Ascending aorta (tissue), 2 donors: ENCODE measurements at places on chromosomes 16 and 17.

DNA sequence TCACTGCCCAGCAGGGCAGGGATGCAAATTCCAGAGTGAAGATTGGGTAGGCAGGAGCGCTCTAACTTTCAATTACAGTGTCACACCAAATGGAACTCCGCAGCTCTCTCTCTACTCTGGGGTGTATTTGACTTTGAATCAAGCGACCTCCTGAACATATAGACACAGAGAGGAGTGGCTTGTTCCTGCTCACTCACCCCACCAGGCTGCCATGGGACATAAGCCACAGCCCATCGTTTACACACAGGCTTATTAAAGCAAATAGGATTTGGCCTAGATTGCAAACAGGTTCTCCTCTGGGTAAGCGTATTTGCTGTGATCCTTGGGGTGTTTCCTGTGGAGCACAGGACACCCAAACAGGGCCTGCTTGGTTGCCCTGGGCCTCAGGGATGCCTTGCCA is 281.6 kb upstream of the CCL2 start:
- no peak overlapping the region for H3K27ac ChIP-seq
- no peaks in the 10 kb centered on the region for H3K4me1 ChIP-seq
- H3K36me3 ChIP-seq: no peaks in the 10 kb centered on the region
- DNase-seq: no peak

- H3K27ac ChIP-seq: peak overlapping the region; percentile 97
- no peak overlapping the region for H3K4me3 ChIP-seq
- H3K27me3 ChIP-seq: no peaks in the 10 kb centered on the region
- peaks cover 48% of the 10 kb centered on the region for H3K4me1 ChIP-seq
Observed at GRCh38 chr17:50063561-50064252, 7.8 kb downstream of the ITGA3 start.

- peak overlapping the region; percentile 92 for H3K27ac ChIP-seq
- peak overlapping the region; percentile 90 for H3K4me3 ChIP-seq
- H3K4me1 ChIP-seq: peaks cover 38% of the 10 kb centered on the region
- no peaks in the 10 kb centered on the region for H3K36me3 ChIP-seq
Observed at GRCh38 chr17:47252766-47253512, 688 bp upstream of the ITGB3 start.

DNA sequence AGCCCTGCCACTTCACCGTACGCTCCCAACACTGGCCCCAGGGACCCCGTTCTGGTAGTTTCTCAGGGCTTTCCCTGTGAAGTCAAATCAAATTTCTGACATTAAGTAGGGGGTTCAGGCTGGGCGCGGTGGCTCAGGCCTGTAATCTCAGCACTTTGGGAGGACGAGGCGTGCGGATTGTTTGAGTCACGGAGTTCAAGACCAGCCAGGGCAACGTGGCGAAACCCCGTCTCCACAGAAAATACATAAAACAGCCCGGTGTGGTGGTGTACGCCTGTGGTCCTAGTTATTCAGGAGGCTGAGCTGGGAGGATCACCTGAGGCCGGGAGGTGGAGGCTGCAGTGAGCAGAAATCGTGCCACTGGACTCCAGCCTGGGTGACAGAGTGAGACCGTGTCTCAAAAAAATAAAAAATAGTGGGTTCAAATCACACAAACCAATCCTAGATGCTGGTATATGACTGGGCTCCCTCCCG is 632 bp downstream of the CYBC1 start:
- no peaks in the 10 kb centered on the region for H3K36me3 ChIP-seq
- peaks cover 17% of the 10 kb centered on the region for H3K4me1 ChIP-seq
- H3K4me3 ChIP-seq: peak overlapping the region; percentile 100

GRCh38 chr17:948284-948852 is 31.2 kb downstream of the NXN start:
- DNase-seq: no peak
- H3K4me3 ChIP-seq: no peak overlapping the region
- peaks cover 16% of the 10 kb centered on the region for H3K4me1 ChIP-seq

GRCh38 chr16:69848637-69849545 is 86.8 kb downstream of the WWP2 start:
- peak overlapping the region; percentile 78 for H3K27ac ChIP-seq
- DNase-seq: peak; percentile 82
- H3K27me3 ChIP-seq: no peaks in the 10 kb centered on the region
- peak overlapping the region; percentile 20 for H3K4me3 ChIP-seq
- H3K36me3 ChIP-seq: no peaks in the 10 kb centered on the region

DNA sequence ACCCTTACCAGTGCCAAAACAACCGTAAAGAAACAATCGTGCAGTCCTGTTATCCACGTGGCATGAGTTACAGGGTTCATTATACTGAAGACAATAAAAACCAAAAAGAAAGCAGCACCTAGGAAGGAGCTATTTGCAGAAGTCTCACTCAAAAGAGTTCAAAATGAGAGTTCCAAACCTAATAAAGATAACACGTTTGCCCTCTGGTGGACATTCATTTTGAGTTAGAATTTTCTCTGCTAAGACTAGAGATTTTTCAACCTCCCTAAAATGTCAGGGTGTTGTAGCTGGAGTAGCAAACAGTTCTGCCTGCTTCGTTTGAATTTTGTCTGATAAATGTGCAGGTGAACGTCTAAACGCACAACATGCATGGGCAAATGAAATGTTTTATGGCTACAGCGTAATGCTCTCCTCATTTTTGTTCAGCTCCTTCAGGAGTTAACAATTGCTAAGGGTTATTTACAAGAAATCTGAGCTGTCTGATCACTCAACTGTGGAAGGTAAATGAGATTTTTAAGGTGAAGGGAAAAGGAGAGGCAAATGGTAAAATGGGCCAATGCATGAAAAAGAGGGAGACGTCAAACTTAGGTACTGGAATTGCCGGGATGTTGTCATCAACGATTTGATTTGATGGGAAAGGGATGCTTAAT is 1067.9 kb upstream of the EEF2KMT start:
- DNase-seq: no peak
- no peak overlapping the region for H3K4me3 ChIP-seq
- H3K27ac ChIP-seq: no peak overlapping the region
- H3K36me3 ChIP-seq: no peaks in the 10 kb centered on the region
- H3K4me1 ChIP-seq: no peaks in the 10 kb centered on the region

- no peaks in the 10 kb centered on the region for H3K27me3 ChIP-seq
- H3K4me3 ChIP-seq: no peak overlapping the region
- H3K27ac ChIP-seq: no peak overlapping the region
- no peak for DNase-seq
Observed at GRCh38 chr16:50521246-50521900, 26.8 kb upstream of the NKD1 start.

DNA sequence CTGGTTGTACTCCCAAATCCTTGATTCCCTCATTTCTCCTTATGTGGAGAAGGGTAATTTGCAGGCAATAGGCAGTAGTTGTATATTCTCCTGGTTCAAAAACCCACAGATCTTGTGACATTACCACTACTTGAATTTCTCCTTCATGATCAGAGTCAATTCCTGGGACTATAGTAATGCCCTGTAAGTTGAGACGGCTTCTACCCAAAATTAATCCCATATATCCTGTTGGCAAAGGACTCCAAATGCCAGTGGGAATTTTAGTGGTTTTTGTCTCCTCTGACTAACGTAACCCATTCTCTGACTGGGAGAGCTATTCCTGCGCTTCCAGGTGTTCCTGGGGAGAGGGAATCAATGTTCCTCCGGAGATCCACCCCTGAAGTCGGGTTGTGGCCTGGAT is 11.6 kb upstream of the ZNF689 start:
- no peaks in the 10 kb centered on the region for H3K36me3 ChIP-seq
- no peak overlapping the region for H3K27ac ChIP-seq
- no peaks in the 10 kb centered on the region for H3K4me1 ChIP-seq
- H3K27me3 ChIP-seq: no peaks in the 10 kb centered on the region

DNA sequence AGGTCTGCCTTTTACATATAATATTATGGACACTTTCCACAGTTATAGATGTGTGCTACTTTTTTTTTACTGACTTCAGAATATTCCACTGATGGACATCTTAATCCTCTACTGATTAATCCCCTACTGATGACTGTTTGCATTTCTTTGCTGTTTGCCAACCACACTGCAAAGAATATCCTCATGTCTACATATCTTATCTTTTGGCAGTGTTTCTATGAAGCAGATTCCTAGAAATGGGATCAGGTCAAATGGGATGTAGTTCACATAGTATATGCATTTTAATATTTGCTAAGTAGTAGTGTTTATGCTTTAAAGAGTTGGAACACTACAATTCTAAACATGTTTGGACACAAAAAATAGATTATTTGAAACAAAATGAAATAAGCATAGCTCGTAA is 3.2 kb downstream of the CCL3 start:
- no peak for DNase-seq
- no peaks in the 10 kb centered on the region for H3K4me1 ChIP-seq
- H3K27ac ChIP-seq: no peak overlapping the region
- H3K4me3 ChIP-seq: no peak overlapping the region
- H3K36me3 ChIP-seq: no peaks in the 10 kb centered on the region

DNA sequence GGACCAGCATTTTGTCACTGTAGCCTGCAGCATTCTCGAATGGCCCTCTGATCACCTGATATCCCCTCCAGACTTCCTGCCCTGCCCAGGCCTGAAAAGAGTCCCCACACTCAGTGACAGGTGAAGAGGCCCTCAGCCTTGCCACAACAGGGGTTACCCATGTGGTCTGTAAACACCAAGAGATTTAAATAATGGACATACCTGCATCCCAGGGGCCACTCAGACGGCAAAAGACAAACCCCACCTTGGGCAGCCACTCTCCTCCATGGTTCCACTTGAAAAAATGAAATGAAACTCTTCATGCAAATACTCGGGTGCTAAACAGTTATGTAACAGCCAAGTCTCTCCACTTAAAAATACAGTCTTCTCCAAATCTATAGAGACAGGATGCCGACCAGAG is 22.9 kb upstream of the PECAM1 start:
- H3K4me1 ChIP-seq: no peaks in the 10 kb centered on the region
- H3K27me3 ChIP-seq: no peaks in the 10 kb centered on the region

GRCh38 chr17:55720919-55721836 is 1.5 kb downstream of the TMEM100 start:
- no peak overlapping the region for H3K4me3 ChIP-seq
- H3K4me1 ChIP-seq: peaks cover 7% of the 10 kb centered on the region
- no peak overlapping the region for H3K27ac ChIP-seq
- H3K27me3 ChIP-seq: no peaks in the 10 kb centered on the region
- no peaks in the 10 kb centered on the region for H3K36me3 ChIP-seq

DNA sequence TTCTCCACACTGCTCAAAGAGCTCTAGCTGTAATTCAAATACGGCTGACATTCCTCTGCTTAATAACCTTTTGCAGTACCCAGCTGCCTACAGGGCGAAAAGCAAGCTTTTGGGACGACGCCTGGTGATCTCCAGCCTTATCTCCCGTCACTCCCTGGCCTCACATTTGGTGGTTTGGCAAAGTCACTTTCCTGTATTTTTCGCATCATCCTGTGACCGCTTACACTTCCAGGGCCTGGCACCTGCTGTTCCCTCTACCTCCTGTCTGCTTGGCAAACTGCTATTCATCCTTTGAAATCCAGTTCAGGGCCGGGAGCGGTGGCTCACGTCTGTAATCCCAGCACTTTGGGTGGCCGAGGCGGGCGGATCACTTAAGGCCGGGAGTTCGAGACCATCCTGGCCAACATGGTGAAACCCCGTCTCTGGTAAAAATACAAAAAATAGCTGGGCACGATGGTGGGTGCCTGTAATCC is 2.7 kb upstream of the BHLHA9 start:
- H3K27ac ChIP-seq: peak overlapping the region; percentile 94
- no peaks in the 10 kb centered on the region for H3K4me1 ChIP-seq
- H3K36me3 ChIP-seq: no peaks in the 10 kb centered on the region
- H3K4me3 ChIP-seq: peak overlapping the region; percentile 75
- DNase-seq: no peak

DNA sequence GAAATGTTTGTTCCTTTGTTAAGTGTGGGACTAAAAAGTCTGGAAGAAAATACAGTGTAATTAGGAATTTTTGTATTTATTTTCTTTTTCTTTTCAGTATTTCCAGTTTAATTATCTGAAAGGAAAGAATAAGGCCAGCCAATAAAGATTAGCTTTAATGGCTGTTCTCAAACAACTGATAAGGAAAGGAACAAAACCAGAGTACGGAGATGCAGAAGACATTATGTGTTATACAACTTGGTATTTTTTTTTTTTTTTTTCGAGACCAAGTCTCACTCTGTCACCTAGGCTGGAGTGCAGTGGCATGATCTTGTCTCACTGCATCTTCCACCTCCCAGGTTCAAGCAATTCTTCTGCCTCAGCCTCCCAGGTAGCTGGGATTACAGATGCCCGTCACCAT is 47.5 kb downstream of the SNTB2 start:
- no peak overlapping the region for H3K27ac ChIP-seq
- H3K4me3 ChIP-seq: no peak overlapping the region
- no peaks in the 10 kb centered on the region for H3K36me3 ChIP-seq
- H3K27me3 ChIP-seq: no peaks in the 10 kb centered on the region
- peaks cover 4% of the 10 kb centered on the region for H3K4me1 ChIP-seq
- no peak for DNase-seq

DNA sequence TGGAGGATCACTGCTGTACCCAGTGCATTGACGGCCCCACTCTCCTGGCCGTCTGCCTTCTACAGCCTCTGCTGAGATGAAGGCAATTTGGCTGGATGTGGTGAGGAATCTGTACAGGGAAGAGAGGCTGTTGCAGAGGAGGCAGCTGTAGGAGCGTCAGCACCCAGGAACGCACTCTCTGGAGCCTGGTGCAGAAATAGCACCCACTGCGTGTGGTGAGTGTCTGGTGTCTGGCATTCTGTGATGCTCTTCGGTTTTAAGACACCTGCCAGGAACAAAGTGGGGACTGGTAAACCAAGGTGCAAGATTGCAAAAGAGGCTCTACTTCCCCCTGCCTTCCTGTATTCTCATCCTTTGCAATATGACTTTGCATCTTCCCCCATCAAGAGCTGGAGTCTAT is 187.5 kb upstream of the SDK2 start:
- no peak overlapping the region for H3K27ac ChIP-seq
- H3K36me3 ChIP-seq: no peaks in the 10 kb centered on the region
- no peaks in the 10 kb centered on the region for H3K4me1 ChIP-seq
- H3K27me3 ChIP-seq: no peaks in the 10 kb centered on the region
- no peak for DNase-seq

DNA sequence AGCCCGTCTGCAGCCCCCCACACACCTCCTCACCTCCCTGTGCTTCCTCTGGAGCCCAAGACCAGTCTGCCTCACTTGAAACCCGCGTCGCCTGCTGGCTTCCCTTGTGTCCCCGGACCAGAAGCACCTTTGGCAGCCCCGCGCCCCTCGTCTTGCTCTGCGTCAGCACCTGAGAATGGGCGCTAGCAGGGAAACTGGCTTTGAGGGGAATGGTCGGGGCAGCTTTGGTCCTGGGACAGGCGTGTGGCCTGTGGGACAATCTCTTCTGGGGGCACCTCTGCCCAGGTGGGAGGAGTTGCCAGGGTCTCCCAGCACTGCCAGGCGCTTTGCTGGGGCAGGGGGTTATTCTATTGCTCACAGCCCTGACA is 3.6 kb upstream of the MAFG start:
- peaks cover 10% of the 10 kb centered on the region for H3K4me1 ChIP-seq
- H3K36me3 ChIP-seq: no peaks in the 10 kb centered on the region
- H3K27ac ChIP-seq: no peak overlapping the region
- H3K4me3 ChIP-seq: no peak overlapping the region

GRCh38 chr16:27690608-27691007 is 140.7 kb downstream of the KATNIP start:
- no peak for DNase-seq
- no peaks in the 10 kb centered on the region for H3K4me1 ChIP-seq
- no peak overlapping the region for H3K27ac ChIP-seq
- H3K4me3 ChIP-seq: no peak overlapping the region
- H3K36me3 ChIP-seq: no peaks in the 10 kb centered on the region
